Stimulated activated CD4-positive, alpha-beta T cell treated with anti-CD3 and anti-CD28 coated beads, Interleukin-1b, Interleukin-23, amount 100 ng/mL, for 1 hour (primary cell): ENCODE measurements at places on chromosomes 5 and 9.

DNA sequence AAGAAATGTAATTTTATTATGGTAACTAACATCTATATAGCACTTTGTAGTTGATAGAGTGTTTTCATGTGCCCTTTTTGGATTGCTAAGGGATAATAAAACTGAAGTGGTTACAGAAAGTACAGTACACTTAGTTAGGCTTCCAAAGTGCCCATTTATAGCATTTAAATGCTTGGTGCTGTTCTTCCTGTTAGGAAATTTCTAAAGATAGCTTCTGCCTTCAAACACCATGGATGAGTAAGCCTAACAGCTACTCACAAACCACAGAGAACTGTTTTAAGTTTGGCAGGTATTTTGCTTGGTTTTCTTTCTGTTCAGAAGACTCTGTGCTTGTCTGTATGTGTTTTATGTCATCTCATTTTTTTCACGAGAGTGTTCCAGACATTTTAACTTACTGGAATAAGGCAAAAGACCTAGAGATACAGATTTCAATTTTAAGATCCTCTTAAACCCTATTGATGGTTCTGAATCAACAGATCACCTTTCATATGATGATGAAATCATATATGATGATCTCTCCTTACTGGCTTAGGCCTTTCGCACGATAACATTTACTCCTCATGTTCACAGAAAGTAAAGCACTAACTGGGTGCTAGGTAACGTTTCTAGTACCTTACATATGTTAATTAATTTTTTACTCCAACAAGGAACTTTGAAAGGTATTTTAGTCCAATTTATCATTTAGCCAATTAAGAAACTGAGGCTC, 4.4 kb downstream of the RIMOC1 start:
- no peak for DNase-seq

DNA sequence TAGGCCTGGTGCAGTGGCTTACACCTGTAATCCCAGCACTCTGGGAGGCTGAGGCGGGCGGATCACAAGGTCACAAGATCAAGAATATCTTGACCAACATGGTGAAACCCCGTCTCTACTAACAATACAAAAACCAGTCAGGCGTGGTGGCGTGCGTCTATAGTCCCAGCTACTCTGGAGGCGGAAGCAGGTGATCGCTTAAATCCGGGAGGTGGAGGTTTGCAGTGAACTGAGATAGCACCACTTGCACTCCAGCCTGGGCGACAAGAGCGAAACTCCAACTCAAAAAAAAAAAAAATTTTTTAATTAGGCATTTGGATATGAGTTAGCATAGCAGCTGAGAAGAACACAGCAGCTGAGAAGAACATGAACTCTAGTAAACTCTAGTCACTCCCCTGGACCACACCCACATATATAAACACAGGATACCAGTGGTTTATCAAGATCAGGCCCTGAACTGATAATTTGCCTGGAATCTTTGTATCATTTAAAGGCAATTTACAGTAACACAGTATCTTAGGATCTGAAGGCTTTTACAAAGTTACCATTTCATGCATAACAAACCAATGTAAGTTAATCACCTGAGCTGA, 4.6 kb upstream of the UGCG start:
- DNase-seq = no peak

DNA sequence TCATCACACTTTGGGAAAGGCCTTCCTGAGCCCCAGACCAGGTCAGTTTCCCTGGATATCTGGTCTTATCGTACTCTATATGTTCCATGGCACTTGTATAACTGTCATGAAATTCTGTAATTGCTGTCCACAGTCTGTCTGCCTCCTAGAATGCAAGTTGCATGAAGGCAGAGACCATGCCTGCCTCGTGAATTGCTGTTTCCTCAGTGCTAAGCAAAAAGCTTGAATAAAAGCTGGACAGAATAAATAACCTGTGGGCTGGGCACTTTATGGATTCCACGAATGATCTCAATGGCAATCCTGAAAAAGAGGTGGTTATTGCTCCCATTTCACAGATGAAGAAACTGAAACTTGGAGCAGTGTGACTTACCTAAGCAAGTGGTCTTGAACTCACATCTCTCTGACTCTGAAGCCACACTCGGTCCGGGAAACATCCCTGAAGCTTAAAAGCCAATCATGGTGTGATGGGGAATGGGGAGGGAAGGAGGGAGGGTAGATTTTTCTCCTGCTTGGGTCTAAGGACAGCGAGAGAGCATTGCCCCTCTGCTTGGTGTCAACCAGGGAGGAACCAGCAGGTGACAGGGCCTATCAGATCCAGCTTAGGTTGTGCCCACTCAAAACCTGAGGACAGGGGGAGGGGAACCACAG, 13.2 kb upstream of the LHX2 start:
- DNase-seq = no peak

DNA sequence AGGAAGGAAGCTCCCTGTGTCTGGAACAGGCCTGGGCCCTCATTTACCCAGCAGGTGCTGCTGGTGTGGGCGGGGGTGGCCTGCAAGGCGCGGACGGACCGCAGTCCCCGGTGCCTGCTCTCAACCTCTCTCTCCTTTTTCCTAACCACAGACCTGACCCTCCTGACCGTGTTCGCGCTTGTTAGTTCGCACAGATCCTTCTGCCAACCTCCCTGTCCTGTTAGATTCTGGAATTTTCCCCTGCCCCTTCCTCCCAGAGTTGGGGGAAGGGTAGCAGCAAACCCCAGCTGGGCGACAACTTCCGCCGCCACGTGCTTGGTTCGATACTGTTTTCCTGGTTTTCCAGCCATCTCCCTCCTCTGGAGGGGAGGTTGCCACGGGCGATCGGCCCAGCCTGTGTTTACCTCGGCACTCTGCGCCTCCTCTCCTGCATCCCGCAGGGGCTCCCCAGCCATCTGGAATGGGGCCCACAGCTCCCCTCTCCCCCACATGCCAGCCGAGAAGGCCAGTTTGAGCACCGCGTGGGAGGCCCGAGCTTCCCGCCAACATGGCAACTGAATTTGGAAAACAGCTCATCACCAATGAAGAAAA, 70.8 kb upstream of the UNC5A start:
- DNase-seq = no peak

DNA sequence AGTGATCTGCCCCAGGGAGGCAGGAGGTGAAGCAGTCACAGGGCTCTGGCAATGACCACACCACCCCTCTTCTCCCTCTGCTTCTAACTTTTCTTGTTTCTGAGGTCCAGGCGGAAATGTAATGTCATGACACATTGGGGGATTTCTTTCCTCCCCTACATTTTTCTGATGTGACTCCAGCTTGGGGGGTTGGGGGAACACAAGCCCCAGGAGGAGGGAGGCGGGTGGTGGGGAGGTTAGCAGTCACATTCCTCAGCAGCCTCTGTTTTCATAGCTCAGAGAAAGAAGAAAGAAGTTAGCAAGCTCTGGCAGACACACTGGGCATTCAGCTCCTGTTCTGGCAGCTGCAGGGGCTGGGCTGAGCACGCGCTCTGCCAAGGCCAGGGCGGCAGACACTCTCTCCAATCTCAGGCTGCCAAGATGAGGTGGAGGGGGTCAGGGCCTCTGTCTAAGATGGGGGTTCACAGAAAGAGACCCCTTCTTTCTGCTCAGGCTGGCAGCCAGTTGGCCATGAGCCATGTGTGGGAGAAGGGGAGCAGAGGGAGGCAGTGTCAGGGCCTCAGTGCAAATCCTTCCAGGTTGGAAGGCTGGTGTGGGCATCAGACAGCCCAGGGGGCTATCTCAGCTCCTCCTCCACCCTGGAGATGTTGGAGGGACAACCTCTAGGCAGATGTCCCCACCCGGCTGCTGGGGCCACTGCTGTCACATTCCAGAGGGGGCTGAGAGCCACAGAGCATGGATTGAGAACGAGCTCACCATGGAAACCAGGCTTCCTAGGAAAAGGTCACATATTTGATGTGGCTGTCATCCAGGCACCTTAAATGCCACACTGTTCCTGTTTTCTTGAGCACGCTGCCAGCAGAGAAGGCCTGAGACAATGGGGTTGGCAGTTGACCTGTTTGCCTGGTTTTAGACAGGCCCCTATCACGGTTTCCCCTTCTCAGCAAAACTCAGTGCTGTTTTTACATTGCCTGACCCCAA, 20.1 kb upstream of the PFDN1 start:
- DNase-seq = no peak

DNA sequence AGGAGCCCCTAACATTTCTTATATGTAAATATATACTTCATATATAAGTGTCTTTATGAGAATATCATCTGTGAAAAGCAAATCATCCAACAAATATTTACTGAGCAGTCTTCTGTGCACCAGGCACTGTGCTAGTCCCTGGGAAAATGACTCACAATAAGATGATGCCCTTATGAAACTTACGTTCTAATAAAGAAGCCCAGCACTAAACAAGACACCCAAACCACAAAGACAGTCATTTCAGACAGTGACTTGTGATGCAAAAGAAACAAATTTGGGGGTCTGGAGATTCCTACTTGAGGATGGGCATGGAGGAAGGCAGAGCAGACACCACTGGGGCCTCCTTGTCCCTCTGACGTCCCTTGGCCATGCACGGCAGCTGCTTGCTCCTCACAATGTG, 30.6 kb upstream of the PPP1R2B start:
- DNase-seq = no peak

DNA sequence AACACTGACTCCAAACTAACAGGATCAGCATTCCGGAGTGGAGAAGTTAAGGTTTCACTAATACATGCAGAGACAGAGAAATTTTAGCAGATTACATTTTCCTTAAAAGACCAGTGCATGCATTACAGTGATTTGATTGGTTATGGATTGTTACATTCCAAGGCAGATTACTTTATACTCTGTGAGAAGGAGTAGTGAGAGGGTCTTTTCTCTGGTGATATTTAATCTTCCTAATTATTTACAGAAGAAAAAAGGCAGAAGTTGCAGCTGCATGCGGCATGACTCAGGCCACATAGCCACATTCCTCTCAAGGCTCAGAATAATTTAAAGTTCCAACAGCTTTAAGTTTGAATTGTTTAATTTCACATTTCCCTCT, 53.0 kb upstream of the PDZD2 start:
- DNase-seq = no peak

GRCh38 chr5:88805151-88805784, 77.7 kb downstream of the MEF2C start:
- no peak for DNase-seq

GRCh38 chr9:6184749-6185645, 30.6 kb upstream of the IL33 start:
- no peak for DNase-seq

DNA sequence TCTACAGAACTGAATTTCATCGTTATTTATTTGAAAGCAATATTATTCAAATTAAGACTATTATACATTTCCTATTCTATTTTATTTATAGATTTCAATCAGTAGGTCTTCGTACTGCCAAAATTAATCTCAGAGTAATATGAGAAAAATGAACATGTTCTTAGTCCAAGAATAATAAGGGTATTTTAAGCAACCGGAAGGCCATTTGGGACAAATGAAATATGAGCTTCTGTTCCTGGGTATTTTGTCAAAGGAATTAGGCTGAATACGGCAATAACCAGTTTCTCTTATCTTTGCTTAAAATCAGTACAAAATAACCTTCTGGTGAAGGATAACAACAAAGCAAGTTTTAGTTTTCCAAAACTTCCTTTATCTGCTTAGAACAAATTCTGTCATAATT, 410.3 kb upstream of the PRR16 start:
- no peak for DNase-seq

DNA sequence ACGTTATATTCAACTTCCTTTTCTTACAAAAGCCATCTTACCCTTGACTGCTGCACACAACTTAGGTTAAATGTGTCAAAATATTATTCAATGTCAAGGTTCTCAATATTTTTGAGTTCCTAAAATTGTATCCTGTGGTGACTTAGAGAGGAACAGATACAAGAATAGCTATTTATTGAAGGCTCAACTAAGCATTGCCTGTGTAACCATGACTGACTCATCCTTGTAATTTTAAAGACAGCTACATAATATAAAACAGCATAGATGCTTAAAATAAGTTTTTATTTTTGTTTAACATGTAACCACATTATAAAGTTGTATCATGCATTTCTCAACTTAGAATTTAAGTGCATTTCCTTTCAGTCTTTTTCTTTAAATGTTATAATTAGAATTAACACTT, 312.9 kb upstream of the RGMB start:
- no peak for DNase-seq
